ENCODE measurements at places on chromosomes 1 and 21. TPM values are rescaled to one million over a fixed set of nuclear protein-coding genes. Genes with fewer than 3 reads are reported as not detected.
A peak's percentile ranks its signal among the peaks of the same experiment; 100 is the strongest.

DNA sequence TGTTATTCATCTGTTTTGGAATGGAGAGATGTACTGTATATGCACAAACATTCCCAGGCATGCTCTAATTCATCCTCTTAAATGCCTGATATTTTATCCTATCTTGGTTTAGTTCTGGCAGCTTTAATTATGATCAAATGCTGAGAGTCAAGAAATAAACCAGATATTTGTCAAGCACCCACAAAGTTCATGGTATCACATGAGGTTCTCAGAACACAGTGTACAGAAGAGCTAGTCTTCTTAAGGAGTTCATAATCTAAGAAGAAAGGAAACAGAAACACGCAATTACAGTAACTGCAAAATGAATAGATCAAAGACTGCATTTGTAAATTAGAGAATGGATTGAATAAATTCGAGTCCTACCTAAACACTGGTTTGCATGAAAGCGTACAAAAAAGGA, 58.3 kb upstream of the KCNH1 start:
- DNase-seq, result no peak

DNA sequence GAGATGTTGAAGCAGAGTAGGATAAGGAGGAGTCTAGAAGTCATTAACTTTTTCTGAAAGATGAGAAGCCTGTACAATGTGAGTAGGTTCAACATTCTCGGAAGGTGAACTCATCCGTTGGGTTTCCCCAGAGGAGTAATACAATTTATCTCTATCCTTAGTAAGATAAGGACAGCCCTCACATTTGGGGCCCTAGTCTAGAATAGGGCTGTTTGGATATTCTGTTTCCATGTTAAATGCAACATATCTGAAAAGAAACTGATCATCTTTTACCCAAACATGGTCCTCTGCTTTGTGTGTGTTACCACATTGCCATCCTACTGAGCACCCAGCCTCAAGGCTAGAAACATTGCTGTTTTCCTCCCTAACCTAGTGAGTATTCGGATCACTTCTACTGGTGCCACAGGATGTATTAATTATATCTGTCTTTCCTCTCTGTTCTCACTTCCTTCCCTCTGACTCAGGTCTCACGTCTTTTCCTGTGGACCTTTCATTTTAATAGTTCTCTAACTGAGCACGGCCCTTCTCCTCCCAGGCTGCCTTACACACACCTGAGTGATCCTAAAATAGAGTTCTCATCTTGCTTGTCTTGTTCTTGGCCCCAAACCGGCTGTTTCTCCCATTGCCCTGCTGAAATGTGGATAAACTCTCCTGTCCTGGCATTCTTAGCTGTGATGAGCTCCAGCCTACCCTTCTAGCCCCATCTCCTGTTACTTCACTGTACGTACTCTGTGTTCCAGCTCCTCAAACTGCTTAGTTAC, 91.7 kb downstream of the CDC14A start:
- peak; percentile 82 for DNase-seq

The HP1BP3 gene
- total RNA-seq, result 239 TPM

DNA sequence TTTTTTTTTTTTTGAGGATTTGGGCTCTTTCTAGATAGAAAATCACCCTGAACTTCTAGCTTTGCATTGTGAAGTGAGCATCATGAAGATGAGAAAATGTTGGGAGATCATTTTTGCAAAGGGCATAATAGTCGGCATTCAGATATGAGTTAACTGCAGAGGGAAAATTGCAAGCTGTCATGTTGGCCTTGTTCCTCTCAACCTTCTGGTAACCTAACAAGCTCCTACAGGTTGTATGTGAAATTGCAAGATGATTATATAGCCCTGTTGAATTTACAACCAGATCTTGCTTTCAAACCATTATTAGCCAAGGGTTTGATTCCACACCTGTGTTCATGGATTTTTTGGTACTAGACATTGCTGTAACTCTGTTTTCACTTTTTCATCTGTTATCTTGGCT, 2.2 kb downstream of the ELOA start:
- DNase-seq, result no peak

DNA sequence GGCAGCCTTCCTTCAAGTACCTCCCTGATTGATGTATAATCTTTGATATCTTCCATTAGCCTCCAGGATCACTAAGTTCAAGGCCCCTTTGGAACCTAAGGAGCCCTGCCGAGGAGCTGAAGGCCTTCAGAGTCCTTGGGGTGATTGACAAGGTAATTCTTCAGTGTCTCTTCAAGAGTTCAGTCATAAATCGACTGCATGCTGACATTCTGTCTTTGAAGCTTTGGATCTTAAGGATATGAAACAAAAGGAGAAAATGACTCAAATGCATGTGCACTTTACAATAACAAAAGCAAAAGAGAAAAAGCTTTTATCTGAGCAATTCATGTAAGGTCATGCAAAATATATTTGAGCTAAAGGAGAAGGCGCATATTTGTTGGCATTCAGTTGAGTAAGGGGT, 125.3 kb downstream of the RPS6KC1 start:
- DNase-seq, result no peak

- DNase-seq, result no peak
Measured at GRCh38 chr1:156851779-156852417, 7.0 kb downstream of the INSRR start.

DNA sequence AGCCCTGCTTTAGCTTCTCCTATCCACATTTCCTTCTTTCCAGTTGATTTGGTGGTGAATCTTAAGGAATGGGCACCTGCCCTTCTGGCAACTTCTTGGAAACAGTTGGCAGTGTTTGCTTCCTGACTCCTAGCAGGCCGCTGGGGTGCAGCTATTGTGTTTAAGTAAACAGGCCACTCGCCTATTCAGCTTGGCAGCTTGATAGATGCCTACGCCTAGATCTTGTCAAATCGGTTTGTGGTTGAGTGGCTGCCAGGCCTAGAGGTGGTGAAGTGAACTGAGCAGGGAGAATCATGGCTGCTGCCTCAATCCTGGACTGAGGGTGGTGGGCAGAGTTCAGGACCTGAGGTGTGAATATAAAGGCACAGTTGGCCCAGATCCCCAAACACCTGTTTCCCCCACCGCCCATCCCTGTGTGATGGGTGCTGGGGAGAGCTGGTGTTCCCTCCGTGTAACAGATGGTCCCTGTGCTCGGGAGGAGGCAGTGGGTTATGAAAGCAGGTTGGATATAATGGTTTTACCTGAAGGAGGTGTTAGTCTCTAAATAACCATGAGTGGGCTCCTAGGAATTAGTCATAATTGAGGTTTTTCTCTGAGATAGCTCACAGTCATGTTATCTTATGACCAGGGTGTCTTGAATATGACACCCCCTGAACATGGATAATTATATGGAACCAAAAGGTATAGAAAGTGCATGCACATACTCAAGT, 940 bp upstream of the PLA2G2C start:
- DNase-seq, result peak; percentile 72

- DNase-seq, result no peak
Measured at GRCh38 chr1:19964542-19964941, 14.9 kb downstream of the PLA2G2A start.

GRCh38 chr21:17697473-17697872, 84.8 kb upstream of the BTG3 start:
- no peak for DNase-seq

DNA sequence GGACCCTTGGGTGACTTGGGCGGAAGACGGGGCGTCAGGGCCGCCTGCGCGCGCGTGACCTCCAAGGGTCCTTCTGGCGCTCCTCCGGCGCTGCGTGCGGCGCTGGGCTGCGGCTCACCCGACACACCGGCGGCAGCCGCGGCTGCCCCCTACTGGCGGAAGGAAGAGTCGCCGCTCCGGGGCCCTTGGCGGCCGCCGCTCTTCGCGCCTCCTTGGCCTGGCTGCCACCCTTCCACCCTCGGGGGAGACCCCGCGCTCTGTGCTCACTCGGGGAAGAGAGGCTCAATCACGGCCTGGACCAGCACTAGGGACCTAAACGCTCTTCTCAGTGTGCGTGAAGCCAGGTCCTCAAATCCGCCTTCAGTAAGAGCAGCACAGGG, 89.7 kb downstream of the DMRTA2 start:
- peak; percentile 83 for DNase-seq

GRCh38 chr1:67760030-67760821, 73.0 kb downstream of the GNG12 start:
- peak; percentile 85 for DNase-seq

The CD2 gene
- 501 TPM for total RNA-seq

The KIF17 gene
- not detected for total RNA-seq

DNA sequence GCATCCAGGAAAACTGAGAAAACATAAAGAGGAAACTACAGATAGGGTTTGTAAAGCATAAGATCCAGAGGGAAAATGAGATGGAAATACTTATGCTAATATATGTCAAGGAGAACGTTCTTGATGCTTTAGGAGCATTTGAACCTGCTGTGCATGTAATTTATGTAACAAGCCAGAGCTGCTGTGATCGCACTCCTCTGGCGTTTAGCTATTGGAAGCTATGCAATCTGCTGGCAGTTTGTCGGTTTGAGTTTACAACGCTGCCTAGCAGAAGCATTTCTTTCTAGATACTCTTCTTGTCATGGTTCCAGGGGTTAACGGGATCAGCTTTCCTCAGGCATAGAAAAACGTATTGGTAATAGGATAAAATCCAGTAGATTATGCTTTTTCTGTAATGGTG, 182.7 kb downstream of the KCNH1 start:
- no peak for DNase-seq

Measured in activated CD4-positive, alpha-beta T cell treated with anti-CD3 and anti-CD28 coated beads, Interleukin-2, amount 10 ng/mL, durations not matched to agents 24 days and 14 days (primary cell).